ENCODE measurements at places on chromosomes 5 and 9.

- DNase-seq = no peak
These were observed 77.9 kb upstream of the FBXL17 start for GRCh38 chr5:108459769-108460168.

DNA sequence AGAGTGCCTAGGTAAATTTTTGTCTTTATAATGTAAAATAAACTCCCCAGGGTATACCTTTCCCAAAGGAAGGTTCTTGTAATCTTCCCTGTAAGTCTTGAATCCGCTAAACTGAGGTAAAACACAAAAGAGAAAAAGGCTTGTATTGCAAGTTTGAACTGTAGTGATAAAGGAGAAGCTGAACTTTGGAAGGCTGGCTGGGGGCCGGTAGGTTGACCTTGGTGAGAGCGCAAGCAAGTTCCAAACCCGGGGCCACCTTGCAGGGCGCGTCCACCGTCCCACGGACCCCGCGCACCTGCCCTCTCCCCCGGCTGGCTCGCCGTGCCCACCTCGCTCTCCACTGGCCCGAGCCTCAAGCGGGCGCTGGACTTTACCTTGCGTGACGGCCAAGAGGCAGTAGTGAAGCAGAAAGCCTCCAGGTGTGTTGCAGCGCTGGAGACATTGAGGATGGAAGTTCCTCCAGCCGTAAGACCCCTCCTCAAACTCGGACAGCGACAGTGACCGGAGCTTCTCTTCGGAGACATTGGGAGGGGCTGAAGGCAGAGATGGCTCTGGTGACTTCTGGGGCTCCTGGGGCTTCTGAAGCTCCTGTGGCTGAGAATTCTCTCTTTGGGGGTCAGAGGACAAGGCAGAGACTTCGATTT is 428 bp downstream of the SLCO4C1 start:
- no peak for DNase-seq

- no peak for DNase-seq
These were observed 23.1 kb upstream of the QSOX2 start for GRCh38 chr9:136268735-136269134.

DNA sequence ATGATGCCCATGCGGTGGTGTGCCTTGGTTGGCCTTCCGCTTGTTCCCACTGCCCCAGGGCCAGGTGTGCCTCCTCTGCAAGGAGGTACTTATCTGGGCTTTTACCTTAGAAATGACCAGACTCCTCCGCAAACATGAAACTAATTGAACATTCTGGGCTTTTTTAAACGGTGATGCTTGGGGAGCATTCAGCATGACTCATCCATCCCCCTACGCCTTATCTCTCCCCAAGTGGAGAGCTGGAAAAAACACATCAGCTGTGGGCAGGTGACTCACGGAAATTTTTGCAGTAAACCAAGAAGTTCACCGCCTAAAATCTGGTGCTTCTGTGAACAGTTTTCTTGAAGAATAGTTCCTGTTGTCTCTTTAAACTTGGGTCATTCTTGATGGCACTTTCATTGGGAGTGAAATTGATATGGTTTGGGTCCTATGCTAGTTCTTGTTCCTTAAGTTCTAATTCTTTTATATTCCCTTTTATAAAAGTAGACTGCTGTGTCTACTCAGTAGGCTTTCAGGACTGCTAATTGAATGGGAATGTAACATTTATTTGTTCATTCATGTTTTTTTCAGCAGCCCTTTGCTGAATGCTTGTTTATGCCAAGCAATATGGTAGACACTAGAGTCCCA is 39.6 kb downstream of the SFXN1 start:
- DNase-seq = peak; percentile 54

DNA sequence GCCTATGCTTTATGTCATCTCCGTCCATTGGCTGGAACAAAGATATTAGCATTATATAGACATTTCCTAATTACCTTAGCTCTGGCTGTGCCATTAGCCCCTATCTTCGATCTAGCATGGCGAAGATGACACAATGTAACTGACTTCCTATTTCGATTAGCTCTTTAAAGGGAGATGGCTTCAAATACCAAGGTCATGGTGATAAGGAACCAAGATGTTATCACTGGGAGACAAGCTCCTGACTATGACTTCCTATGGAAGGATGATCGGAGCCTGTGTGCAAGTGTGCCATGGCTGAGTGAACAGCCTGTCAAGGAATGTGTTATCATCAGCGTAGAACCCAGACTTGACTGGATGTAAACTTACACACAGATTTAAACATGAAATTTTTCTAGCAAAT is 602.1 kb downstream of the PSAT1 start:
- DNase-seq = no peak

- no peak for DNase-seq
These were observed 46.7 kb upstream of the MACIR start for GRCh38 chr5:103211576-103212561.

- no peak for DNase-seq
These were observed 546.5 kb downstream of the ZNF608 start for GRCh38 chr5:124199893-124200292.

GRCh38 chr9:77099388-77099787 is 77.9 kb upstream of the VPS13A start:
- DNase-seq = no peak

DNA sequence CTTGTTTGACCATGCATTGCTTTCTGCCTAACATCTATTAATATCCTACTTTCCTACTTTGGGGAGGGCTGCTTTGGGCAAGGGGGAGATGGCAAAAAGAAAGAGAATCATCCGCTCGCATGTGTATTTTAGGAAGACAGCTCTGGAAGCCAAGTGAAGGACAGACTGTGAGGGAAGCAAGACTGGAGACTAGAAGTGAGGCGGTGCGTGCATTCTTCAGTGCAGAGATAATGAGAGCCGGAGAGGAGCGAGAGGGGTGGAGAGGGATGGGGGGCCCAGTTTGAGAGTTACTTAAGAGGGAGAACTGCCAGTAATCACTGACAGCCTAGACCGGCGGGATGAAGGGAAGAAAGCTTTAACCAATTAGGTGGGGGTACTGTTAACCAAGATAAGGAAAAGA is 151.7 kb upstream of the RAPGEF1 start:
- DNase-seq = no peak

GRCh38 chr9:24245988-24246387 is 299.7 kb downstream of the IZUMO3 start:
- DNase-seq = no peak

- DNase-seq = no peak
These were observed 8.3 kb downstream of the C1QTNF3 start for GRCh38 chr5:34034534-34035327.

DNA sequence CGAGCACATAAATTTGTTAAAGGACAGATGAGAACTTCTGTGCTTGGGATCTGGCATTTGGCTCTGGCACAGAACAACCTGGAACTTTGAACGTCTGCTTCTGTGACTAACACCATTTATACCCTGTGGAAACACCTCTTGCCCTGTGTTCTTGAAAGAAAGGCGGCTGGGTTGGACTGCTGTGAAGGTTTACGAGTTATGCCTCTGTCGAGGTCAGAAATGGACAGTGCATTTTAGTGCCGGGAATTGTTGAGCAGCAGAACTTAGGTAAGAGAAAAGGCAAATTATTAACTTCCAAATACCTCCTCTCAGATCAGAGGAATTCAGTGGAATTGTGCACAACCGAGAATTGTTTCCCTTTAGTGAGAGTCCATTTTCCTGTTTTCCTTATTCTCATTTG is 14.1 kb upstream of the INIP start:
- no peak for DNase-seq

- DNase-seq = no peak
These were observed 8.0 kb upstream of the PCA3 start for GRCh38 chr9:76756268-76756640.
